RWPE1 (cell line): ENCODE measurements at places on chromosomes 5 and 9.

GRCh38 chr9:124723352-124723751, 47.8 kb downstream of the NR6A1 start:
- DNase-seq: no peak

DNA sequence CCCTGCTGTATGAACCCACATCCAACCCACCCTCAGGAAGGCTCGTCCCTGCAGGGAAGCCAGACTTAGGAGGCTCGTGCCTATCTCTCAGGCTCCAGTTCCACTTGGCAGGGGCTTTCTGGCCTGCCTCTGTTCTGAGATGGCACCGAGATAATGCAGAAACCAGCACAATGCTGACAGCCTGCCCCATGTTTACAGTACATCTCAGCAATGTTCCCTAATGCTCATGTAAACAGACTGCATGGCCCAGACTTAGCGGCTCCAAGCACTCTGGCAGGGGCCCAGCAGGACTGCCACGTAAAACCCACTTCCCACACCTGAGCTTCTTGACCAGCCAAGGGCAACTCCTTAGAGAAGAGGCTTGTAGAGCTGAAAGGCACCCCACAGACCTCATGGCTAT, 499.5 kb upstream of the BRINP1 start:
- DNase-seq: no peak

GRCh38 chr5:43016217-43016779, 23.8 kb downstream of the ANXA2R start:
- no peak for DNase-seq

DNA sequence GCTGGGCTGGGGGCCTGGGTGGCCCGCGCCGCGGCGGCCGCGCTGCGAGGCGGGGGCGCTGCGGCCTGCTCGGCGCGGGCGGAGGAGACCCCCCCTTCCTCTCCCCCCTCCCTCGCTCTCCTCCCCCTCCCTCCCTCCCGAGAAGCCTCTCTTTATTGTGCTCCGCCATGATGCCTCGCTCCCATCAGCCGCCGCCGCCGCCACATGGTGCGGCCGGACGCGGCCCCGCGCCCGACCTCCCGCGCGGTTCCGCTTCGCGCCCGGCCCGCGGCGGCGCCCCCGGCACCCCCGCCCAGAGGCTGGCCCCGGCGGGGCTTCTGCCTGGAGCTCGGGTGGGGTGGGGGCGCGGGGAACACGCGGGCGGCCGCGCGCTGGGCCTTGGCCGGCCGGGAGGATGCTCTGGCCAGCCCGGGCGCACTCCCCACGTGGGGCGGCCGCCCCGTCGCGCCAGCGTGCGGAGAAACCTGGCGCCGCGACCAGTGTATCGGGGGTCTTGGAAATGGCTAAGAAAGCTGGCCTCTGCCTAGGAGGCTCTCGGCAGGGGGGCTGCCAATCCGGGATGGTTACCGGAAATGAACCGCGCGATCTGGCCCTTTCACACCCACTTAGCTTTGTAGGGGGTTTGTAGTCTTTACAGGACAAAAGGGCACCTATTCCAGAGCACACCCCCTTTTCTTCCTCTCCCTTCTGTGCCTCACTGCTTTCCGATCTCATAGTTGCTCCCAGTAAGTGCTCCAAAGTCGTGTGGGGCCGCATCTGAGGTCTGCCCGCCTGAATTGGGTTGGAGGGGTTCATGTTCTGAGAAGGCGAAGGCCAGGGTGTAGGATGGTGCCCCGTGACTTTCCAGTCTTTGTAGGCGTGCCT, 1.0 kb downstream of the SET start:
- peak; percentile 89 for DNase-seq

- no peak for DNase-seq
Observed at GRCh38 chr5:54571462-54571861, 53.9 kb downstream of the SNX18 start.
